ENCODE measurements at places on chromosomes 7 and 10.
A peak's percentile ranks its signal among the peaks of the same experiment; 100 is the strongest.

DNA sequence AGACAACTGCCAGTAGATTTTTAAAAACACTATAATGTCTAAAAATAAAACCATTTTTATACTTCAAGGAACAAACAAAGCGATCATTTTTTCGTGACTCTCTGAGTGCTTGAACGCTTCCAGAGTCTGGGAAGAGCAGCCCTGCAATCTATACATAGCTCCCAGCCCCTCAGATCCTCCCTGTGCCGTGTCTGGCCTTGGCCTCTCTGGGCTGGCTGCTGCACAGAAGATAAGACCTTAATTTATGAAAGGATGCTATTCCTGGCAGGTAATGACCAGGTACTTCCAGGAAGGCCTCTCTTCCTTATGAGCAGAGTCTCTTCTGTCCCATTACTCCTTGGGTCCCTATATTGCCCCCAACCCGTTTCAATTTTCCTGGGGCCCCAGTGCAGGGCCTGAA lies 200.9 kb upstream of the AOAH start:
- DNase-seq, result no peak

- no peak for DNase-seq
These were observed 73.6 kb downstream of the CYP26A1 start for GRCh38 chr10:93147281-93147680.

GRCh38 chr10:26242706-26243350 lies 26.3 kb downstream of the GAD2 start:
- DNase-seq, result no peak

- no peak for DNase-seq
These were observed 88.4 kb upstream of the PPIF start for GRCh38 chr10:79258894-79259293.

- peak; percentile 37 for DNase-seq
These were observed 40.3 kb downstream of the GRB10 start for GRCh38 chr7:50742401-50742800.

DNA sequence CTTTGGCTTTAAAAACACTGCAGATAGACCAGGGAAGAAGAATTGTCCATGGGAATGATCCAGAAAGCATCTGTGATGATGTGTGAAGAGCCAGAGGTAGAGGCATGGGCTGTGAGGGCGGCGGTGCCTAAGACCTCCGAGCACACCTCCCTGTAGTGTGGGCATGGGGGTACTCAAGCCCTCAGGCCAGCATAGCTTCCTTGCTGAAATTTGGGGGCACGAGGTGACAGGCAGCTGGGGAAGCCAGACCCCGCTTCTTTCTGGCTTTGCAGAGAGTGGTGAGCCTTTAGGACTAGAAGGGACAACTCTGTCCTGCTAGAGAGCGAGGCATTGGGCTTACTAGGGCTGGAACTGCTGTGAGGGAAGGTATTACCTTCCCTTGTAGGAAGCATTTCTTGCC lies 187.7 kb upstream of the SH2B2 start:
- DNase-seq, result no peak

Data from epithelial cell of prostate (primary cell).